ENCODE measurements at places on chromosomes 3 and 15.

GRCh38 chr3:184381261-184382224, 1.7 kb downstream of the CHRD start:
- no peak for DNase-seq

DNA sequence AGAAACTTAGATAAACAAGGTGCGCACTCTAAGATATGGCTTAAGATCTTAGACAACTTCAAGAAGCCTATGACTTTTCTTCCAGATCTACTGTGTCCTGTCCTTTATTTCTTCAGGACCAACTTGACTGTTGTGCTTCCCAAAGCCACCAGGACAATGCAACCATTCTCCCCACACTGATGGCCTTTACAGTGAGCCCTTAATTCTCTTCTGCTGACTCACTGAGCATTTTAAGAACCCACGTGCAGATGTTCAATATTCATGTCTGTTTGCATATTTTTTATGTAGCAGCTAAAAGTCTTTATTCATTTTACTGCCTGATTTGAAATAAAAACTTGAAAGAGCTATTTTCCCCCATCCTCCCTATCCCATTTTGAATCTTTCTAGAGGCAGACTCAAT, 103.3 kb upstream of the SLC2A2 start:
- no peak for DNase-seq

DNA sequence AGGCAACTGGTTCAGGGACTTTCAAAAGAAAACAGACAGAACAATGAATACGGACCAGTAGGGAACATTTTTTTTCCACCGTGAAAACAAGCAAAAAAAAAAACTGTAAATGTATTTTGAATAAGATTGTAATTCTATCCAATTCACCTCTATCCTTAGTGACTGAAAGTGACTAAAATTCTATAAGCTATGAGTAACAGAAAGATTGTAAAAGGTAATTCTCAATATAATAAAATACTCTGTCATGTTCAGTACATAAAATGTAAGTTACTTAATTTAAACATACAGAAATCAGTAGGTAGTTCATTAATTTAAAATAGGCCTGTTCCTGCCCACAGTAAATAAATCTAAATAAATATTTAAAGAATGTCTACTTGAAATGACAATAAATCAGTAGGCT, 368.2 kb upstream of the ARHGEF26 start:
- DNase-seq, result no peak

- DNase-seq, result no peak
Observed at GRCh38 chr3:70849911-70850699, 537.7 kb upstream of the MDFIC2 start.

GRCh38 chr15:92306663-92307062, 87.0 kb upstream of the ST8SIA2 start:
- DNase-seq, result no peak

- no peak for DNase-seq
Observed at GRCh38 chr3:14521611-14522010, 18.5 kb downstream of the GRIP2 start.

GRCh38 chr3:78580681-78581080, 1187.1 kb downstream of the ROBO1 start:
- no peak for DNase-seq

- DNase-seq, result no peak
Observed at GRCh38 chr3:191263850-191264249, 64.8 kb downstream of the OSTN start.

All from stimulated activated naive CD4-positive, alpha-beta T cell treated with Interleukin-2 at 50 U/mL for 16 hours (primary cell).